ENCODE measurements at places on chromosomes 12 and 14. TPM values are rescaled to one million over a fixed set of nuclear protein-coding genes. Genes with fewer than 3 reads are reported as not detected.

The HAL gene
- total RNA-seq, result 0.57 TPM

The KRT81 gene
- total RNA-seq, result not detected

The OR2AP1 gene
- 0.25 TPM for total RNA-seq

The RBP5 gene
- total RNA-seq, result not detected

The DPF3 gene
- 2.0 TPM for total RNA-seq

GRCh38 chr14:102071283-102071998, 15.4 kb downstream of the HSP90AA1 start:
- DNase-seq, result no peak
- H3K27me3 ChIP-seq, result no peaks in the 10 kb centered on the region
- H3K27ac ChIP-seq, result no peak overlapping the region
- no peaks in the 10 kb centered on the region for H3K36me3 ChIP-seq
- H3K4me3 ChIP-seq, result no peak overlapping the region

DNA sequence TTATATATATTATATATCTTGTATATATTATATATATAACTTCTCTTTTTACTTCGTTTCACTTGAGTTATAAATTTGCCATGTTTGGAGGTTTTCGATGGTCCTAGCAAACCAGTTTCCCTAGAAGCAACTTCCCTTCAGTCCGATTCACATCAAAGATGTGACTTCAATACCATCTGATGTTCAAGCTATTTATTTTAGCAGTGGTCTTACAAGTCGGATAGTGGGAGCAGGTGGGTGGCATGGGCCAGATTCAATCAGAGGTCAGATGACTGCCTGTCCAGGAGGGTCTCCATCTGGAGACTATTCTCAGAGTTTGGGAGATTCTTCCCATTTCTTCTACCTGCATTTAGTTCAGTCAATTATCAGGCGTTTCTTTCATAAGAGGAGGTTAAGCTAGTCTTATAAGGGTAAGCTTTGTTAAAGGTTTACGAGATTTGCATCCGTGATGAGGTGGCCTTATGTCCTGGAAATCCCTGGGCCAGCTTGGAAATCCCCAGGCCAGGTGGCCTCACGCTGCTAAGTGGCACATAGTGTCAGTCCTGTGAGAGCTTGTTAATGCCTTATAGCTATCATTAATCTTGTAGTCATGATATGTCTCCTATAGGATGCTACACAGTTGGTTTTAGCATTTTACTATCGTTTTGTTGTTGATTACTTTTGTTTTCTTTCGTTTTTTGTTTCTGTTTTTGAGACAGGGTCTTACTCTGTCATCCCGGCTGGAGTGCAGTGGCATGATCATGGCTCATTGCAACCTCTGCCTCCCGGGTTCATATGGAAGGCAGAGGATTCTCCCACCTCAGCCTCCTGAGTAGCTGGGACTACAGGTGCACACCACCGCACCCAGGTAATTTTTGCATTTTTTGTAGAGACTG, 145.8 kb downstream of the BICD1 start:
- H3K27me3 ChIP-seq, result no peaks in the 10 kb centered on the region
- DNase-seq, result no peak
- no peak overlapping the region for H3K27ac ChIP-seq
- H3K4me3 ChIP-seq, result no peak overlapping the region
- H3K36me3 ChIP-seq, result no peaks in the 10 kb centered on the region
- no peaks in the 10 kb centered on the region for H3K4me1 ChIP-seq

DNA sequence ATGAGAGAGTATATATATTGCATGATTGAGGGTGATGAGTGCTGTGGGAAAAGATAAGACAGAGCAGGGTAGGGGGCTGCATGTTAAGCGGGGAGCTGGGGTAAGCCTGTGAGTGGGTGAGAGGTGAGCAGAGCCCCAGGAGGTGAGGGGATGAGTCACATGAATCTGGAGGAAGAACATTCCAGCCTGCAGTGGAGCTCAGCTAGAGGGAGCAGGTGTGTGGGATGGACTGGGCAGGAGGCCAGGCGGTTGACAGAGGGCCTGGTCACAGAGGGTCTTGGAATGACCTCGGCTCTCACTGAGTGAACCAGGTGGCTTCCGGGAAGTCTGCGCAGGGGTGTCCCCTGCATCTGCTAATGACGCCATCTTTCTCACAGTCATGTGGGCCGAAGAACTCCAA, 44.4 kb downstream of the GIT2 start:
- no peak overlapping the region for H3K27ac ChIP-seq
- no peak overlapping the region for H3K4me3 ChIP-seq

DNA sequence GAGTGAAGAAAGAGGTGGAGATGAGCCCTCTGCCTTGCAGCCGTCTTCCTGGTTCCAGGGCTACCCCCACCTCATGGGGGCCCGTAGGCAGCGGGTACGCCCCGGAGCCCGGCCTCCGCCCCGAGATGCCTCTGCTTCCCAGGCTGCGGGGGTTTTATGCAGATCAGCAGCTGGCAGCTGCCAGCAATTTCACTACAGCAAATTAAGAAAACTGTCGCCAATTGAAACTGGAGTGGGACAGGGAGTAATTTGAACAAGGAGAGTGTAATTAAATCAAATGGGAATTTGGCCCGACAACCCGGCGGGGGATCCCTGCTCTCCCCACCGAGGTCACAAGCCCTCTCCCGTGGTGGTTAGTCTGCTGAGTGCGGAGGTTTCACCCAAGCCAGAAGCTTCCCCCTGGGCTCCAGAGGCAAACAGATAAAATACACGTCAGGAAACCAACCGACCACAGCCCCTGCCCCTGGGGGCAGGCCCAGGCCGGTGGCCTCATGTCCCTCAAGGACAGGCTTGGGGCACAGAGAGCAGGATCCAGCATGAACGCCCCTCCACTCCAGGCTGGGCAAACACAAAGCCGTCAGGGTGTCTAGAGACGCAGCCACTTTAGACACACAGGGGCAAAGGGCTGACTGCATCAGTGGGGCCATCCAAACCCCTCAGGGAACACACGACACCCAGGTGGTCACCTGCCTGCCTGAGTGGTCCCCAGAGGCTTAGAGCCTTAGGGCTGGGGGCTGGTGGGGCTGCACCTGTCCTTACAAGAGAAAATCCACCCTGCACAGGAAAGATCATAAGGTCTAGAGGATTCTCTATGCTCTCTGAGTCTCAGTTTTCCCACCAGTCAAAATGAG, 53.8 kb downstream of the TESC start:
- no peak overlapping the region for H3K4me3 ChIP-seq
- H3K36me3 ChIP-seq, result no peaks in the 10 kb centered on the region

DNA sequence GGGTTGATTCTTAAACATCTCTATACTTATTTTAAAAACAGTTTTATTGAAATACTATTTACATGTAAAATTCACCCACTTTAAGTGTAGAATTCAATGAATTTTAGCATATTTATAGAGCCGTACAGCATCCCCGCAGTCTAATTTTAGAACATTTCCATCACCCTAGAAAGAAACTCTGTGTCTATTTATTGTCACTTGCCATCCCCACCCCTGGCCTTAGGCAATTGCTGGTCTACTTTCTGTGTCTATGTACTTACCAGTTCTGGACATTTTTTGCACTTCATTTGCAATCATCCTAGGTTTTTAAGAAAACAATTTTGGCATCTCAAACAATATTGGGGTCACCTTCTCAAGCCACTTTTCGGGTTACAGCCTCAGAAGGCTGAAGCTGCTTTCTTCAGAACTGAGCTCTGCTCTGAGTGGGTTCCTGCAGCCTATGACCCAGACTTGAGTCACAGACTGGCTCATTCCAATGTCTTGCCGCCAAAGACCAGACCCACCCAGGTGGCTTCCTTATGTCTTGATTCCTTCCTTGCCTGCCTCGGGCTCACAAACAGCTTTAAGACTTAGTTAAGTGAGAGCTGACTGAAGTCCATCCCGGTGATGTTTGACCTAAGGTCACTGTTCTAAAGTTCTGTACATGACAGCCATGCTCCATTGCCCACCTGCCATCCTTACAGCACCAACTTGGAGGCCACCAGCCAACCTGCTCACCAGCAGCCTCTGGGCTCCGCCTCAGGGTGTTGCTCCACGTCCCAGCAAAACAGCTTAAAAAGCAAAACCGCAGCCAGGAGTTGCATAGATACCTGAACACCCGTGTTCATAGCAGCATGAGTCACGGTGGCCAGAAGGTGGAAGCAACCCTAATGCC, 131.5 kb downstream of the CHST11 start:
- DNase-seq, result no peak
- no peak overlapping the region for H3K27ac ChIP-seq
- H3K4me1 ChIP-seq, result peaks cover 13% of the 10 kb centered on the region
- H3K36me3 ChIP-seq, result peaks cover 6% of the 10 kb centered on the region
- no peaks in the 10 kb centered on the region for H3K27me3 ChIP-seq

DNA sequence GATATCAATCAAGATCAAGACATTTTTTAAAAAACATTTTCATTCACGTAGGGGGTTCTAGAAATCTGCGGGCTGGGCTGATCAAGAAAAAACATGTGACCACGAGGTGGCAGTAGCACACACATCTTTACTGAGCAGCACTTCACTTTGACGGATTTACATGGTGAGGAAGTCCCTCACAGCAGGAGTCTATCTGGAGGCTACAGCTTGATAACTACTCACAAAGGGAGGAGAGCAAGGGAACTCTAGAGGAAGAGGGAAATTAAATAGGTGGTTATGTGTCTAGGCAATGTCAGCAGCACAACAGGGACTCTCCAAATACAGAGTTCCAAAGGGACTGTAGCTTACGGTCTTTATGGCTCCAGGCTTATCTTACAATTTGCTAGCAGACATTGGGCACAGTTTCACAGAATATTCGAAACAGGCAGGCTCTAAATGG, 248.1 kb downstream of the DPY19L2 start:
- H3K27me3 ChIP-seq, result no peaks in the 10 kb centered on the region
- no peak overlapping the region for H3K27ac ChIP-seq

- H3K27me3 ChIP-seq, result no peaks in the 10 kb centered on the region
- no peaks in the 10 kb centered on the region for H3K36me3 ChIP-seq
- DNase-seq, result no peak
- H3K27ac ChIP-seq, result no peak overlapping the region
Measured at GRCh38 chr14:82055515-82056115, 522.0 kb upstream of the SEL1L start.

- no peaks in the 10 kb centered on the region for H3K4me1 ChIP-seq
- H3K4me3 ChIP-seq, result no peak overlapping the region
- H3K36me3 ChIP-seq, result no peaks in the 10 kb centered on the region
- DNase-seq, result no peak
Measured at GRCh38 chr14:32421781-32422180, 92.7 kb downstream of the AKAP6 start.

DNA sequence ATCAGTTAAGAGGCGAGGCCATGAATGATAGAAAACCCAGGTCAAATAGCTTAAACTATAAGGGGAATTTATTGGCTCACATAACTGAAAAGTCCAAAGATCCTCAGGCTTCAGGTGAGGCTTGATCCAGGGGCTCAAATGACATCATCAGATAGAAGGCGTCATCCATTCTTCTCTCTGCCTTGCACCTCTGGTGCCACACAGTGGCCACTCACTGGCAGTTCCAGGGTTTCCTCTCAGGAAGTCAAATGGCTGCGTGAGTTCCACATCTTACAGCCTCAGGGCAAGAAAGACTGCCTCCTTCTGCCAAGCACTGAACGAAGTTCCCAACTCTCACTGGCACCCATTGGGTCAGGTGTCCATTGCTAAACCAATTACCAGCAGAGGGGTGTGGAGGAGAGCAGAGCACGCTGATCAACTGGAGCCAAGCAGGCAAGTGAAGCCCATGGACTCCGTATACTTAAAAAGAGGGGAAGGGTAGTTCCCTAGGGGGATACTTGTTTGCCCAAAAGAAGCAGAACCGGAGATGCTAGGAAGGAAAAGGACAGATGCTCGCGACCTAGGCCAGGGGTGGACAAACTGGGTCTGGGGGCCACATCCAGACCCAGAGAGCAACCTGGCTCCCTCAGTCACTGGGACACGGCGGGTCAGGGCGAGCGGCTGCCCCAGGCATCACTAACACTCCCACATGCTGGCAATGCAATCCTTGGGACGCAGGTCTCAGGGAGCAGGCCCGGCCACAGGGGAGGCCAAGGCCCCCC, 69.3 kb downstream of the SERPINA3 start:
- no peaks in the 10 kb centered on the region for H3K27me3 ChIP-seq
- no peaks in the 10 kb centered on the region for H3K4me1 ChIP-seq
- no peak overlapping the region for H3K27ac ChIP-seq
- DNase-seq, result peak; percentile 4
- H3K36me3 ChIP-seq, result no peaks in the 10 kb centered on the region

DNA sequence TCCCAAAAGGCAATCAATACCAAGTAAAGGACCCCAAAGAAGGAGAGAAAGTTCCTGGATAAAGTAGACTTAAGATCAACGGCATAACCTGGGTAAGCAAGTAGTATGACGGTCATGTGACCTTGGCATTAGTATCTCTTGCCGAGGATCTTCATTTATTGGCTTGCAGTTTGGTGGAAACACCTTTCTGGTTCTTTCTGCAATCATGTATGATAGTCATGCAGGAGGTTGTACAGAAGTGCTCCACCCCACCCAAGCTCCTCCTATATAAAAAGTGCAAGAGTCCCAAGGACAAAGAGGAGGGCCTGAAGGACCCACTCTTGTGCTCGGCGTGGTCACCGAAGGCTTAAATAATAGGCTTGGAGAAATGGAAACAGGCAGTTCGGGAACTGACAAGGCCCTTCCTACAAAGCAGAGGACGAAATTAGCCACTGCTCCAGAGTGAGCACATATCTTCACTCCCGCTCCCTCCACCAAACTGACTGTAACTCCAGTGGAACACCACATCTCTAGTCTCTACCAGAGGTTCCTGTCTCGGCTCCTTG, 750 bp downstream of the CS start:
- H3K27ac ChIP-seq, result peak overlapping the region; percentile 98
- H3K36me3 ChIP-seq, result peaks cover 16% of the 10 kb centered on the region
- H3K4me1 ChIP-seq, result peaks cover 46% of the 10 kb centered on the region
- H3K27me3 ChIP-seq, result no peaks in the 10 kb centered on the region
- peak overlapping the region; percentile 97 for H3K4me3 ChIP-seq
- DNase-seq, result no peak

GRCh38 chr14:73452341-73453186, 5.8 kb downstream of the NUMB start:
- H3K27me3 ChIP-seq, result no peaks in the 10 kb centered on the region
- peak overlapping the region; percentile 40 for H3K4me3 ChIP-seq
- H3K27ac ChIP-seq, result no peak overlapping the region
- no peaks in the 10 kb centered on the region for H3K36me3 ChIP-seq

DNA sequence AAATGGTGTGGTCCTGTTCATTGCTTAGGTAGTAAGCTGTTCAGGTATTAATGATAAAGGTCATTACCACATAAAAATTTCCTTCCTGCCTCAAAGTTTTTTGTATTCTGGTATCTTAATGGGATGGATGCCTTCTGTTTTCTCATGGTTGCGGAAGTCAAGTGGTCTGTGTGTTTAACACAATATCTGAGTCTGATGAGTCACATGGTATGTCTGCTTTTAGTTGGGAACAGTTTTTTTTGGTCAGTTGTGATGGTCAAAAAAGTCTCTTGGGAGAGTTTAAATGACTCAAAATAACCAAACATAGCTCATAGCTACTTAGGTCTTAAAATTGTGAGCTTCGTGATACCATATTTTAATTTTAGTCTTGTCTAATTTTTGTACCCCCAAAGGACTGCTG, 40.7 kb downstream of the STK38L start:
- no peak overlapping the region for H3K27ac ChIP-seq
- H3K4me1 ChIP-seq, result no peaks in the 10 kb centered on the region
- no peaks in the 10 kb centered on the region for H3K36me3 ChIP-seq
- no peak overlapping the region for H3K4me3 ChIP-seq

All from CD4-positive, CD25-positive, alpha-beta regulatory T cell (primary cell).